A549 treated with dexamethasone at 1 μM for 4 hours (cell line): ENCODE measurements at places on chromosomes 3 and 15. TPM values are rescaled to one million over a fixed set of nuclear protein-coding genes. Genes with fewer than 3 reads are reported as not detected.

Gene CCR8
- not detected in 5 replicates for total RNA-seq

Gene IRAK2
- total RNA-seq = 11.9 to 14.8 TPM (median 13.0 TPM) in 5 replicates

Gene STRA6
- total RNA-seq = 44.2 to 82.1 TPM (median 71.9 TPM) in 5 replicates

Gene OR4F6
- total RNA-seq = not detected in 5 replicates

Gene ARIH2
- total RNA-seq = 56.6 to 60.5 TPM (median 59.6 TPM) in 5 replicates

Gene IL1RAP
- 4.0 to 7.3 TPM (median 5.0 TPM) in 5 replicates for total RNA-seq

Gene TIPIN
- total RNA-seq = 20.8 to 28.5 TPM (median 23.7 TPM) in 5 replicates

Gene PP2D1
- total RNA-seq = not detected in 5 replicates

Gene RASSF1
- 15.1 to 17.6 TPM (median 17.2 TPM) in 5 replicates for total RNA-seq

Gene CSTA
- 0.58 to 1.6 TPM (median 1.0 TPM) in 5 replicates for total RNA-seq

Gene SLC28A1
- 0.04 TPM in 1 of 5 replicates, not detected in the others for total RNA-seq

Gene CCK
- total RNA-seq = 1.6 to 2.6 TPM (median 1.7 TPM) in 5 replicates

Gene AMIGO3
- 0.09 to 0.83 TPM (median 0.49 TPM) in 5 replicates for total RNA-seq

Gene GOLGA6A
- 0.02 to 0.32 TPM (median 0.19 TPM) in 5 replicates for total RNA-seq

Gene PLSCR2
- total RNA-seq = 0.11 to 0.19 TPM in 2 of 5 replicates, not detected in the others

Gene AMOTL2
- total RNA-seq = 40.5 to 55.8 TPM (median 52.6 TPM) in 5 replicates

Gene ERC2
- total RNA-seq = 0.14 to 0.36 TPM in 2 of 5 replicates, not detected in the others

Gene QTRT2
- total RNA-seq = 21.5 to 25.7 TPM (median 23.4 TPM) in 5 replicates

Gene GOLGA6L7
- not detected in 5 replicates for total RNA-seq

Gene MUC20
- total RNA-seq = 0.08 to 1.2 TPM (median 0.74 TPM) in 5 replicates

Gene SSUH2
- total RNA-seq = 0.45 to 1.4 TPM (median 0.82 TPM) in 5 replicates

Gene MDFIC2
- not detected in 5 replicates for total RNA-seq

Gene TTC21A
- total RNA-seq = 1.2 to 2.2 TPM (median 1.9 TPM) in 5 replicates

Gene ANKUB1
- not detected in 5 replicates for total RNA-seq

Gene TIGIT
- total RNA-seq = not detected in 5 replicates

Gene MOBP
- total RNA-seq = 0.03 to 0.15 TPM (median 0.08 TPM) in 5 replicates

Gene CLDN18
- total RNA-seq = not detected in 5 replicates

Gene CCDC80
- 47.0 to 76.4 TPM (median 69.6 TPM) in 5 replicates for total RNA-seq

Gene GOLGA8S
- 0.09 to 0.18 TPM (median 0.11 TPM) in 5 replicates for total RNA-seq

Gene MYLK
- 13.5 to 18.4 TPM (median 16.9 TPM) in 5 replicates for total RNA-seq

Gene CP
- total RNA-seq = 4.7 to 8.1 TPM (median 5.9 TPM) in 5 replicates

Gene SAMMSON
- not detected in 5 replicates for total RNA-seq

Gene MYO5A
- 22.4 to 30.6 TPM (median 28.3 TPM) in 5 replicates for total RNA-seq
